Calu3 (cell line): ENCODE measurements at places on chromosomes 11 and 22.

GRCh38 chr22:47401592-47401898 lies 639.1 kb downstream of the TBC1D22A start:
- no peaks in the 10 kb centered on the region for H3K27me3 ChIP-seq
- no peaks in the 10 kb centered on the region for H3K4me1 ChIP-seq
- no peak overlapping the region for H3K27ac ChIP-seq
- no peak overlapping the region for H3K4me3 ChIP-seq
- DNase-seq = no peak

- peak overlapping the region; percentile 20 for H3K4me3 ChIP-seq
- peak overlapping the region; percentile 16 for H3K27ac ChIP-seq
- no peak for DNase-seq
- H3K36me3 ChIP-seq = no peaks in the 10 kb centered on the region
- H3K4me1 ChIP-seq = peaks cover 58% of the 10 kb centered on the region
- H3K27me3 ChIP-seq = no peaks in the 10 kb centered on the region
These were observed 19.6 kb downstream of the RPL3 start for GRCh38 chr22:39299829-39300178.

DNA sequence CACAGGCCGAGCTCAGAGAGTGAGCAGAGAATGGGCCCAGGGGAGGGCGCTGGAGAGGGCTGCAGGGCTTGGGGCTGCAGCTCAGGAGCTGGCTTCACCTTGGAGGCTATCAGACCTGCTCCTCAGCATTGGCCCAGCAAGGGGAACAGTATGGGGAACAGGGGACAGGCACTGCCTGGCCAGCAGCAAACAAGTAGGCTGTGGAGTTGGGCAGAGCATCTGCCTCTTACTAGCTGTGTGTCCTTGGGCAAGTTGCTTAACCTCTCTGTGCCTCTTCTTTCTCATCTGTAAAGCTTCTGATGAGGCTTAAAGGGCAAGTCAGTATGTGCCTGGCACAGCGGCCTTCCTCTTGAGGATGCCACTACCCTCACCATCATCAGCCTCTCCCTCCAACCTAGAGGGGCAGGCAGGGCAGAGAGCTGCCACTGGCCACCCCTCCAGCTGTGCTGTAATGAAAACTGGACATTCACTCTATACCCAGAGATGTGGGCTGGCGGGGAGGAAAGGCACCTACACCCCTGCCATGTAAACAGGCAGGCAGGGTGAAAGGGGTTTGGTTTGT lies 7.5 kb upstream of the CDKN1C start:
- H3K27me3 ChIP-seq = no peaks in the 10 kb centered on the region
- peaks cover 21% of the 10 kb centered on the region for H3K4me1 ChIP-seq
- peak; percentile 61 for DNase-seq
- peaks cover 21% of the 10 kb centered on the region for H3K36me3 ChIP-seq
- H3K4me3 ChIP-seq = peak overlapping the region; percentile 72

GRCh38 chr11:126683766-126684728 lies 316.5 kb downstream of the KIRREL3 start:
- no peak overlapping the region for H3K27ac ChIP-seq
- no peak overlapping the region for H3K4me3 ChIP-seq
- no peaks in the 10 kb centered on the region for H3K4me1 ChIP-seq
- no peak for DNase-seq

- peaks cover 10% of the 10 kb centered on the region for H3K4me1 ChIP-seq
- no peaks in the 10 kb centered on the region for H3K27me3 ChIP-seq
- no peak overlapping the region for H3K27ac ChIP-seq
- peaks cover 9% of the 10 kb centered on the region for H3K36me3 ChIP-seq
- no peak for DNase-seq
These were observed 31.7 kb downstream of the METTL15 start for GRCh38 chr11:28139841-28140415.

GRCh38 chr11:111526501-111526900 lies 11.9 kb downstream of the HOATZ start:
- H3K27me3 ChIP-seq = no peaks in the 10 kb centered on the region
- no peak for DNase-seq
- no peaks in the 10 kb centered on the region for H3K36me3 ChIP-seq
- H3K4me3 ChIP-seq = no peak overlapping the region

GRCh38 chr22:33811208-33811607 lies 109.1 kb downstream of the LARGE1 start:
- no peaks in the 10 kb centered on the region for H3K36me3 ChIP-seq
- no peaks in the 10 kb centered on the region for H3K27me3 ChIP-seq
- no peak for DNase-seq
- no peak overlapping the region for H3K27ac ChIP-seq

DNA sequence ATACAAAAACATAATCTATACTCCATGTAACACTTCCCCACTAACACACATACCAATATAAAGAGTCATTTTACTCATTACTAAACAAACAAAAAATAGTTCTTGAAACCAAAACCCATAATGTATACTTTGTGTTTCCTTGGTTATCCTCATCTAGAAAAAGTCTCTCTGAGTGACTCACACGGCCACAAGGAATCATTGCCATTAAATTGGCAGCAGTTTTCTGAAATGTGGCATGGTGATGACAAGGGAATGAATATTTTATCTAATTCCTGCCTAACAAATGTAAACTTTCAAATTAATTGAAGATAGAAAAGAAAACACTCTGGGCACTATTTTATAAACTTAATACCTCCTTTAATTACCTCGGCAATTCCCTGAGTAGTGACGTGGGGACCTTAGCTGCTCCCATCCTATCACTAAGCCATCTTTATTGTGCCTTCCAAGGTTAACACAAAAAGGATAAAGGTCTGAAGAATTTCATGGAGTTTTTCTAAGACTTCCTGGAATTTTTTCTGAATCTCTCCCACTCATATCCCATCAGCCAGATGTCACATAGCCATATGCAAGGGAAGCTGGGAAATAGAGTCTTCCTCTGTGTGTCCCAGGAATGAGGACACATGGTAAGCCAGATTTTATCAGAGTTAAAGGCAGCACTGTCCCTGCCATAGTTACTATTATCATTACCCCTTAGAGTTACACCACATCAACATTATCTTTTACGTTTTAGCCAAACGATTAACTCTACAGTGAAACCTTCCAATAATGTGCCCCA lies 857.2 kb upstream of the TENM4 start:
- H3K27me3 ChIP-seq = no peaks in the 10 kb centered on the region
- H3K4me1 ChIP-seq = peaks cover 6% of the 10 kb centered on the region
- no peaks in the 10 kb centered on the region for H3K36me3 ChIP-seq
- no peak overlapping the region for H3K4me3 ChIP-seq
- no peak for DNase-seq

GRCh38 chr11:116170526-116171120 lies 602.2 kb downstream of the BUD13 start:
- H3K36me3 ChIP-seq = no peaks in the 10 kb centered on the region
- peak; percentile 32 for DNase-seq
- no peak overlapping the region for H3K4me3 ChIP-seq
- H3K27me3 ChIP-seq = peaks cover 70% of the 10 kb centered on the region
- H3K4me1 ChIP-seq = no peaks in the 10 kb centered on the region
- no peak overlapping the region for H3K27ac ChIP-seq

GRCh38 chr11:58693026-58693425 lies 38.7 kb downstream of the GLYAT start:
- H3K4me1 ChIP-seq = peaks cover 10% of the 10 kb centered on the region
- DNase-seq = no peak
- H3K4me3 ChIP-seq = no peak overlapping the region
- H3K36me3 ChIP-seq = no peaks in the 10 kb centered on the region

DNA sequence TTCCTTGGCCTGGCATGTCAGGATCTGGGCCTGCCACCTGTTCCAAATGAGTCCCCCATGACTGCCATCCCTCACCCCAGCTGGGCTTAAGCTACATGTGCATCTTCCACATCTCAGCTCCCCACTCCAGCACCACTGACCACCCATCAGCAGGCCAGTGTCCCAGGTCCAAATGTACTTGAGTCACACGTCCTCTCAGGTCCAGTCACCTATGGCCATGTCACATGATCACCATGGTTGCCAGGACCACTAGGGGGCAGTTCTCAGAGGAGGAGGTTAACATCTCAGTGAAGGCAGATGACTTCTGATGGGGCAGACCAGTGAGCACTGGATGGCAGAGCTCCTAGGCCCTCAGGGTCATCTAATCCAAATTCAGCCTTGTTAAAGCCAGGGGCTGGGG lies 41.9 kb upstream of the WNT11 start:
- no peaks in the 10 kb centered on the region for H3K36me3 ChIP-seq
- no peak overlapping the region for H3K27ac ChIP-seq
- H3K4me3 ChIP-seq = no peak overlapping the region
- DNase-seq = no peak
- H3K27me3 ChIP-seq = peaks cover 81% of the 10 kb centered on the region
- H3K4me1 ChIP-seq = no peaks in the 10 kb centered on the region

DNA sequence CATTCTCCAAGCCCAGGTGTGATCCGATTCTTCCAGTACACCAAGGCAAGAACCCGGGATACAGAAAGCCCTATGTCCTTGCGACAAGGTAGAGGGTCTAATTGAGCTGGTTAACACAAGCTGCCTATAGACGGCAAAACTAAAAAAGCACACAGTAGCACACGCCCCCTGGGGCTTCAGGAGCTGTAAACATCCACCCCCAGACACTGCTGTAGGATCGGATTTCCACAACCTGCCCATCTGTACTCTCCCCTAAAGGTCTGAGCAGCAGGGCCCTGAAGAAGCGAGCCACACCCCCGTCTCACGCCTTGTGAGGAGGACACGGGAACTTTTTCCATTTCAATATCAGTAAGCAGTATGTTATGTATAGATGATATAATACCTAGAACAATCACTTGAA lies 624.7 kb downstream of the BUD13 start:
- H3K4me1 ChIP-seq = no peaks in the 10 kb centered on the region
- no peak overlapping the region for H3K4me3 ChIP-seq
- no peaks in the 10 kb centered on the region for H3K27me3 ChIP-seq
- H3K27ac ChIP-seq = no peak overlapping the region

DNA sequence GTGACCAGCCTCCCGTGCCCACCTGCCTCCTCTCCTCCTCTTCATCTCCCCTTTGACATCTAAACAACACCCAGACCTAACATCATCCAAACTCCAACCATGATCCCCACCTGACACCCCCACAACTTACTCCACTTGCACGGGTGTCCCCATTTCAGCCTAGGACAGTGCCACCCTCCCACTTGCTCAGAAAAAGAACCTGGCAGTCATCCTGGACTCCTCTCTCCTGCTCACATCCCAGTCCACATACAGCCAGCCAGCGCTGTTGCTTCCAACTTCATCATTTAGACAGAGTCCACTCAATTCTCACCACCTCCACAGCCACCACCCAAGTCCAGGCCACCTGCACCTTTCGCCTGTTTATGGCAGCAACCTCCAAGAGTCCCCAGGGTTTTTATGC lies 485.7 kb downstream of the MN1 start:
- H3K4me1 ChIP-seq = peaks cover 11% of the 10 kb centered on the region
- H3K27me3 ChIP-seq = peaks cover 15% of the 10 kb centered on the region

DNA sequence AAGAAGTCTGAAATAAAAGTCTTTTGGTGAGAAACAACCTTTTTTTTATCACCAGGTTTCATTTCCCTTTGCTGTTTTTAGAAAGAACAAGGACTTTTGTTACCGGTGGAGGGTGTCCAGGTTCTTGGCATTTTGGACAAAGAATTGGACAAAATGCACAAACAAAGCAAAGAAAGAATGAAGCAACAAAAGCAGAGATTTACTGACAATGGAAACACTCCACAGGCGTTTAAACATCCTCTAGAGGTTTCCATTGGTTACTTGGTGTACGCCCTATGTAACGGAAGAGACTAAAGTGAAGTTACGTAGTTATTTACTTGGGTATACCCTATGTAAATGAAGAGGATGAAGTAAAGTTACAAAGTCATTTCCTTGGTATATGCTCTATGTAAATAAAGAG lies 1487.0 kb downstream of the LRRC4C start:
- no peaks in the 10 kb centered on the region for H3K36me3 ChIP-seq
- DNase-seq = no peak
- no peaks in the 10 kb centered on the region for H3K27me3 ChIP-seq

GRCh38 chr11:79694368-79694767 lies 253.5 kb upstream of the TENM4 start:
- no peak for DNase-seq
- H3K4me1 ChIP-seq = no peaks in the 10 kb centered on the region
- H3K4me3 ChIP-seq = no peak overlapping the region

DNA sequence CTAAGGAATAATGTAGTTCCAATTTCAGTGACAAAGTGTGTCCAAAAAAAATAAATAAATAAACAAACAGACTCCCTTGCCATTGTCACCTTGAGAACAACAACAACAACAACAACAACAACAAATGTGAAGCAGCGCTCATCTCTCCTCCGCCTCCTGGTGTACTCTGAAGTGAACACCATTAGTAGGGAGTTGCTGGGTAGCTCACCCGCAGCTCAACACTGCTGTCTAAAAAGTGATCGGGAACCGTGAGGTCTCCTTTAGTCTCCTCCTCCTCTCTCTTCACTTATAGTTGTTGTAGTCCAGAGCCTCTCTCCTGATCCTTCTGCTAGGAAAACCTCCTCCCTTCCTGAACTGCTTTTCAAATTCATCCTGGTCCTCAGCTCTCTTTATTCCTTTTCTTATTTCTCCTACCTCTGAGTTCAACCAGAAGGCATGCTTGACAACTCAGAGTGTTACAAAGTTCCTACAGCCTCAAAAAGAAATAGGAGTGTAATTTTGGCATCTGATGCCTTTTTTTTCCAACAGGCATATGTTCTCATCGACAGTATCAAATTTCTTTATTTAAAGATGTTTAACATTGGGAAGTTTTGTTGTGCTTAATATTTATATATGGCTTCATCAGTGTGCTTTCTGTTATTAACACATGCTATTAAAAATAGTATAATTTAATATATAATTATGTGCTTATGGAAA lies 215.1 kb downstream of the PGR start:
- no peaks in the 10 kb centered on the region for H3K27me3 ChIP-seq
- no peak for DNase-seq
- no peak overlapping the region for H3K27ac ChIP-seq
- no peaks in the 10 kb centered on the region for H3K4me1 ChIP-seq
- H3K4me3 ChIP-seq = no peak overlapping the region

GRCh38 chr22:41380993-41381328 lies 781 bp upstream of the TEF start:
- H3K27ac ChIP-seq = peak overlapping the region; percentile 93
- H3K27me3 ChIP-seq = peaks cover 14% of the 10 kb centered on the region
- H3K4me3 ChIP-seq = peak overlapping the region; percentile 89
- DNase-seq = no peak
- peaks cover 26% of the 10 kb centered on the region for H3K36me3 ChIP-seq

DNA sequence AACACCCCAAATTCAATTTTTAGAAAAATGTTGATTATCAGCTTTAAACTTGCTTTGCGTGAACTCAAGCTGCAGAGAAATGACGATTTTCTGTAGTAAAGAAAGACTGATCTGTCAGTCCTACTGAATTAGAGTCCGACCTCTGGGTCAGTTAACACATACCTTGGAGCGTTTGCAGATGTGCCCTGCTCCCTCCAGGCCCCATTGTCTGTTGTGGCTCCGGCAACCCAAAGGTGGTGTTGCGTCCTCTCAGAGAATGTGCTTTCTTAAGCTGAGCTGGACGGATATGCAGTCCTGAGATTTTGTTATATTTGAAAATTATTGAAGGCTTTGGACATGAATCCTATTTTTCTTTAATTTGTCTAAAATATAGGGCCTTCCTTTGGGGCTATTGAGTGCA lies 31.5 kb upstream of the MYO18B start:
- H3K36me3 ChIP-seq = no peaks in the 10 kb centered on the region
- DNase-seq = no peak
- no peaks in the 10 kb centered on the region for H3K4me1 ChIP-seq
- H3K4me3 ChIP-seq = no peak overlapping the region
- H3K27me3 ChIP-seq = no peaks in the 10 kb centered on the region

GRCh38 chr11:126892756-126893155 lies 107.8 kb downstream of the KIRREL3 start:
- no peak overlapping the region for H3K4me3 ChIP-seq
- H3K27me3 ChIP-seq = no peaks in the 10 kb centered on the region
- peaks cover 10% of the 10 kb centered on the region for H3K4me1 ChIP-seq
- H3K27ac ChIP-seq = no peak overlapping the region
- no peak for DNase-seq
- no peaks in the 10 kb centered on the region for H3K36me3 ChIP-seq
